NCI-H1092 treated with DMSO at 0.1 percent for 48 hours (cell line): ENCODE measurements at places on chromosomes 13 and 19.

DNA sequence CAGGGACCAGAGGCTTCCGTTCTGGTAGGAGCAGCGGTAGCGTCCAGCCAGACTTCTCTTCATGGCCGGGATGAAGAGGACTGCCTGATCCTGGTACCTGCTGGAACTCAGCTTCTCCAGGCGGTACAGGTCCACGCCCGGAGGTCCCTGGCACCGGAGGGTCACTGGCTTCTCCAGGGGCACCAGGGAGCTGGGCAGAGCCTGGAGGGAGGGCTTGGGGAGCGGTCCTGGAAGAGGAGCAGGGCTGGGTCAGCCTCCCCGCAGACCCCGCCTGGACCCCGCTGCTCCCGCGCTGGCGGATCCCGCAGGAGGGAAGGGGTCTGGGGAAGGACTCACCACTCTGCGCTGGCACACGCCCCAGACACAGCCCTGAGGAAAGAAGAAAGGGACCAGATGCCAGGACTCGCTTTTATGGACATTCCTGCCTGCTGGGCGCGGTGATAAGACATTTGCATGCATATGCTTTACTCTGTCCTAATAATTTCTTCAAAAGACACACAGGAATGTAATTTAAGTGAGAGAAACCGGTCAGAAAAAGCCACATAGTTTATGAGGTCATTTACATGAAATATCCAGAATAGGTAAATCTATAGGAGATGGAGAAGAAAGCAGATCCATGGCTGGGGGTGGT is 5.8 kb downstream of the GP6 start:
- DNase-seq, result no peak

DNA sequence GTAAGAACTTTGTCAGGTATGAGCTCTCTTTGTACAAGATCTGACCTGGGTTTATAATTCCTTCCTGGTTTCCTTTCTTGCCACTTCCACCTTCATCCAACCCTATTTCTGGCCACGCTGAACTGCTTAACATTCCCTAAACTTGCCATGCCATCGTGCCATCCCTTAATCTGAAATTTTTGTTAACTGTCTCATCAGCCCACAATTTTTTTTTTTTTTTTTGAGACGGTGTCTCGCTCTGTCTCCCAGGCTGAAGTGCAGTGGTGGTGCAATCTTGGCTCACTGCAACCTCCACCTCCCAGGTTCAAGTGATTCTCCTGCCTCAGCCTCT is 144.6 kb downstream of the GGACT start:
- DNase-seq, result no peak

DNA sequence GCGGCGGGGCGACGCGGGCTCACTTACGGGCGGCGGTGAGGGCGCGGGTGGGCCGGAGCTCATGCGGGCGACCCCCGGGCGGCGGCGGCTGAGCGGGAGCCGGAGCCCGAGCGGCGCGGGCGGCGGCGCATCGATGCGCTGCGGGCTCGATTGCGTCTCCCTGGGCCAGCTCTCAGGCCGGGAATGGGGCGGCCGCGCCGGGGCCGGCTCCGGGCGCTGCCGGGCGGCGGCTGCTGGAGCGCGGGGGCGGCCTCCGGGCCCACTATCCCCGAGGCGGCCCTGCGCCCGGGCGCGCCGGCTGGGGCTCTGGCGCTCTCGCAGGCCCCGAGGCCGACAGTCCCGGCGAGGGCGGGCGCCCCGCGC is 1.4 kb upstream of the TSHZ3 start:
- DNase-seq, result no peak

DNA sequence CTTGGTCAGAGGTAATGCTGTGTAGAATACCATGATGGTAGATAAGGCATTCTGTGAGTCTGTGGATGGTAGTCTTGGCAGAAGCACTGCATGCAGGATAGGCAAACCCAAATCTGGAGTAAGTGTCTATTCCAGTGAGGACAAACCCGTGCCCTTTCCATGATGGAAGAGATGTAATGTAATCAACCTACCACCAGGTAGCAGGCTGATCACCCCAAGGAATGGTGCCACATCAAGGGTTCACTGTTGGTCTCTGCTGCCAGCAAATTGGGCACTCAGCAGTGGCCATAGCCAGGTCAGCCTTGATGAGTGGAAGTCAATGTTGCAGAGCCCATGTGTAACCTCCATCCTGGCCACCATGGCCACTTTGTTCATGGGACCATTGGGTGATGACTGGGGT is 155.0 kb downstream of the RAP2A start:
- DNase-seq, result no peak

DNA sequence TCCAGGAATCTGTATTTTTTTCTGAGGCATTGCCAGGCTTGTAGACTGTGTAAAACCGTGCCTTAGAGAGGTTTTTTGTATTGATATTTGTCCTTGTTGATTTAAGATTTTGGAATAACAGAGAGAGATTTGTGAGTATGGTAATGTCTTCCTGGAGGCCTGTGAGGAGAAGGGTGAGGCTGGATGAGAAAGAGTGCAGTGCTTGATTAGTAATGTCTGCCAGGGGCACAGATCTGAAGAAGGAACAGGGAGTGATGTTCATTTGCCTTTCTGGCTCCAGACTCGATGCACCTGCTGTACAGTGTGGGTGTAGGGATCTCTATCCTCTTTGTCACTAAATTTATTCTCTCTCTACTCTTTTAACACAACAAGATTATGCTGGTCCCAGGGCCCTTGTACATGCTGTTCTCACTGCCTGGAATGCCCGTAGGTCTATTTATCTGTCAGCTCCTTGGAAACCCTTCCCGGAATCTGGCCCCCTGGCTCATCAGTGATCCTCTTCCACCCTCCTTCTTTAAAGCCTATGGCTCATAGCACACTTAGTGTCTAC is 4.2 kb downstream of the FIZ1 start:
- no peak for DNase-seq

GRCh38 chr13:101489643-101490405 is 37.3 kb downstream of the ITGBL1 start:
- no peak for DNase-seq

DNA sequence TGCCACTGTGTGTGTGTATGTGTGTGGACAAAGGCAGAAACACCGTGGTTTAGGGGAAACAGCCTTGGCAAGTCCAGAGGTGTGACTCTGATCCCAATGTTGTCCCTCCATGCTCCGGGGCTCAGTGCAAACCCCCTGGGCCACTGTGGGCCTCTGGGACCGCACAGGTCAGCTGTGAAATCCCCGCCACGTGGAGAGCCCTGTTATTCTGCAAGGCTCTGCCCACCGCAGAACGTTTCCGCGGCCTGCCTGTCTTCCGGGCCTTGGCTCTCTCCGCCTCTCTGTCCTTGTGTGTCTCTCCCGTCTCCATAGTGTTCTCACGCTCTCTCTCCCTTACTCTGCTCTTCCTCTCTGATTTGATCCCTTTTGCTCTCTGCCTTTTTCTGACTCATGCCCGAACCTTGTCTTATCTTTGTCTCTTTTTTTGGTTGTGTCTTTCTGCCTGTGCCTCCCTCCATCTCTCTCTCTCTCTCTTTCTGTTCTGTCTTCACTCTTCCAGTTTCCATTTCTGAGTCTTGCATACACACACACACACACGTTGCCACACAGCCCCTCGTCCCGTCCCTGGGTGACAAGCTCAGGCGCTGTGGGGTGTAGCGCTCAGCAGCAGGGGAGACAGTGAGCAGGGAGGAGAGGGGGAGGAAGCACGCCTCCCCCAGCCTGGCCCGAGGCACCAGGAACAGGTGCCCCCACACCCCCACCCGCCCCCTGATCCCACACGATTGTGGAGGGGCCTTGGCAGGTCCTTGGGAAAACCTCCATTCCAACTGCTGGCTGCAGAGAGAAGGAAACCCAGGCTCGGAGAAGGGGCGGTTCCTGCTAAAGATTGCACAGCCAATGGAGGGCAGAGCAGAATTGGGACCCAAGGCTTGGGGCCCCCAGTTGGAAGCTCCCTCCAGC is 3.0 kb downstream of the TTYH1 start:
- DNase-seq, result no peak

- DNase-seq, result peak; percentile 4
Observed at GRCh38 chr19:45125975-45126493, 33.1 kb downstream of the PPP1R37 start.

DNA sequence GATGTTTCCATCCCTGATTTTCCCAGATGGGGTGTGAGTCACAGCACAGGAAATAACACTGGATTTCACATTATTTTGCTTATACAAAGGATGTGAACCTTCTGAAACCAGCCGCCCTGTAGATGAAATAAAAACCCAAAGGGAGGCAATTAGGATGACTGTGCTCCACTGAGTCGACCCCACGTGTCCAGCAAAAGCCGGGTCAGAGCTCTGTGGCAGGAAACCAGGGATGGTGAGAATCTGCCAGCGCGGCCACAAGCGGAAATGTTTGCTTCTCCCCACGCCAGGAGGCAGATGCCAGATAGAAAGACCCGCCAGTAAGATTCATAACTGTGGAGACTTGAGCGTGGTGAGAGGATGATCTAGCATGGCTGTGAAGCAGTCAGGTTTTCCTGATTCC is 764.4 kb downstream of the LIG4 start:
- no peak for DNase-seq

DNA sequence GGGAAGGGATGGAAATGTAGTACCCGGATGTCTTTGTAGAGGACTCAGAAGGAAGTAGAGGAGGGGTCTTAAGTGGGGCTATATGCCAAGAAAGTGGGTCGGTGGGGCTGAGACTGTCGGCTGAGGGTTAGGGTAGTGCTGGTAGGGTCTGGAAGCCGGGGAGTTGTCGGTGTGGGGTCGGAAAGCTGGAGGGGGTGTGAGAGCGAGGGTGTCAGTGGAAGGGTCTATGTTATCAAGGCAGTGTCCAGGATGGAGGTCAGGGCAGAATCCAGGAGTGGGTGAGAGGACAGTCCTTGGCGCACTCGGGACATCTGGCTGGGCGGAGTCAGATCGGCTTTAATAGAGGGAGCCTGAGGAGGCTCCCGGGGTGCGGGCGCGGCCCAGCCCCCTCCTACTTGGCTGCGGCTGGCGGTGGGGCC is 1.7 kb downstream of the HSPB6 start:
- DNase-seq, result no peak

- DNase-seq, result no peak
Observed at GRCh38 chr19:54128796-54129616, 8.6 kb upstream of the CNOT3 start.

DNA sequence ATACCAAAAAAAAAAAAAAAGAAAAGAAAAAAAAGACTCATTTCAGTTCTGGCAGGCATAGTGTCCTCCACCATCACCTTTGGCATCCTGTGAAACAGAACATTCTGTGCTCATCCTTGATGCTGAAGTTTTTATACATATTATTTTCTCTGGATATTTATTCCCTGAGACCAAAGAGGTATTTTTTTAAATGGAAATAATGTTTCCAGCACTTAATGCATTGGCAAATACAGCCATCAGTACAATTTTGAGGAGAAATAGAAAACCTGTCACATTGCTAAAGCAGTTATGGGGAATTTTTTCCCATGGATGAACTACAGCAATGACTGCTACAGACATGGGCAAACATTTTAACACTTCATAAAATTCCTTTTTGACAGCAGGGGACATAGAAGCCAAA is 312.4 kb downstream of the DNAJC15 start:
- DNase-seq, result no peak

- no peak for DNase-seq
Observed at GRCh38 chr19:15112385-15112784, 5.2 kb downstream of the SYDE1 start.
